ENCODE measurements at places on chromosomes 2 and 18. TPM values are rescaled to one million over a fixed set of nuclear protein-coding genes. Genes with fewer than 3 reads are reported as not detected.

The GALNT14 gene
- total RNA-seq, result 10.1 TPM

The DHRS9 gene
- 0.49 TPM for total RNA-seq

The SLC9A2 gene
- total RNA-seq, result 0.49 TPM

The STPG4 gene
- total RNA-seq, result 0.49 TPM

The EMILIN2 gene
- total RNA-seq, result 3.0 TPM

The LIPG gene
- 11.8 TPM for total RNA-seq

The ERCC3 gene
- total RNA-seq, result 43.0 TPM

The FEV gene
- total RNA-seq, result not detected

The FZD7 gene
- 5.4 TPM for total RNA-seq

The GPR45 gene
- total RNA-seq, result 1.7 TPM

The MARCHF4 gene
- total RNA-seq, result 19.2 TPM

The PUS10 gene
- total RNA-seq, result 4.2 TPM

The NEMP2 gene
- 4.2 TPM for total RNA-seq

The TRABD2A gene
- under 0.01 TPM for total RNA-seq

The KCNE4 gene
- total RNA-seq, result 2.5 TPM

The BOD1L2 gene
- not detected for total RNA-seq

The TDRD15 gene
- not detected for total RNA-seq

The IHH gene
- 0.25 TPM for total RNA-seq

The PMAIP1 gene
- total RNA-seq, result 0.98 TPM

The KCTD1 gene
- total RNA-seq, result 20.4 TPM

The IL1F10 gene
- not detected for total RNA-seq

The MPP4 gene
- total RNA-seq, result 0.25 TPM

The TYMS gene
- total RNA-seq, result 5.2 TPM

The WNT10A gene
- total RNA-seq, result not detected

The EVA1A gene
- 0.98 TPM for total RNA-seq

The BOLL gene
- total RNA-seq, result not detected

The SOX11 gene
- 312 TPM for total RNA-seq

The EPAS1 gene
- total RNA-seq, result 13.5 TPM

The GPR35 gene
- total RNA-seq, result 0.98 TPM

The OSR1 gene
- 1.7 TPM for total RNA-seq

The CFLAR gene
- total RNA-seq, result 26.6 TPM

The AKAIN1 gene
- total RNA-seq, result 2.5 TPM

The IDH1 gene
- 161 TPM for total RNA-seq

The CCDC85A gene
- total RNA-seq, result 22.1 TPM

The REG1B gene
- total RNA-seq, result not detected

The ALK gene
- 0.98 TPM for total RNA-seq

The KCNG2 gene
- total RNA-seq, result 0.25 TPM
